ENCODE measurements at places on chromosomes 1 and 21. TPM values are rescaled to one million over a fixed set of nuclear protein-coding genes. Genes with fewer than 3 reads are reported as not detected.

NEGR1 gene
- total RNA-seq = not detected

SPRR2E gene
- total RNA-seq = not detected

DNA sequence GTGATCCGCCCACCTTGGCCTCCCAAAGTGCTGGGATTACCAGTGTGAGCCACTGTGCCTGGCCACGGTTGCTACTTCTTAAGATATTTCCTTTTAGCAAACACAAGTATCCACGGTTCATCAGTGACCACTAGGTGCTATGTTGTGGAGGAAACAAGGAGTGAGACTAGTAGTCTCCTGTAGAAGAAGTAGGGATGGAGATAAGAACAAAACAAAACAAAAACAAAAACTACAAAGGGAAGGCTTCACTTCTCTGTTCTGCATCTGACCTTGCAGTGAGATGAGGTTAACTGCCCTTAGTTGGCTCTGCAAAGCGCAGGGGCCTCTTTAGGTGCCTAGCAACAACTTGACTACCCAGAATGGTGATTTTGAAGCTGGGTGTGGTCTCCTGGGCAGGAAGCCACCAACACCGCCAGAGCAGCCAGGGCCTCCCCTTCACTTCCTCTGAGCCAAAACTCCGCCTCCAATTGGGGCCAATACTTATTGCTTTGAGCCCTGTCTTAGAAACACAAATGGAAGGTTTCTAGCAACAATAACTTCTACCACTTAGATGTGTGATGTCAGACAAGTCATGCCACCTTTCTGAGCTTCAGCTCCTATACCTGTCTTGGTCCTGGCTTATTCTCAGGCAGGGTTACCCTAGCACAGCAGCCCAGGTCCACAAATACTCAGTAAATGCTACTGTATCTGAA lies 12.8 kb upstream of the CDC42 start:
- H3K27me3 ChIP-seq = no peaks in the 10 kb centered on the region
- peak overlapping the region; percentile 74 for H3K4me3 ChIP-seq
- peak; percentile 95 for DNase-seq
- H3K36me3 ChIP-seq = no peaks in the 10 kb centered on the region

ZNF678 gene
- 4.6 TPM for total RNA-seq

DNA sequence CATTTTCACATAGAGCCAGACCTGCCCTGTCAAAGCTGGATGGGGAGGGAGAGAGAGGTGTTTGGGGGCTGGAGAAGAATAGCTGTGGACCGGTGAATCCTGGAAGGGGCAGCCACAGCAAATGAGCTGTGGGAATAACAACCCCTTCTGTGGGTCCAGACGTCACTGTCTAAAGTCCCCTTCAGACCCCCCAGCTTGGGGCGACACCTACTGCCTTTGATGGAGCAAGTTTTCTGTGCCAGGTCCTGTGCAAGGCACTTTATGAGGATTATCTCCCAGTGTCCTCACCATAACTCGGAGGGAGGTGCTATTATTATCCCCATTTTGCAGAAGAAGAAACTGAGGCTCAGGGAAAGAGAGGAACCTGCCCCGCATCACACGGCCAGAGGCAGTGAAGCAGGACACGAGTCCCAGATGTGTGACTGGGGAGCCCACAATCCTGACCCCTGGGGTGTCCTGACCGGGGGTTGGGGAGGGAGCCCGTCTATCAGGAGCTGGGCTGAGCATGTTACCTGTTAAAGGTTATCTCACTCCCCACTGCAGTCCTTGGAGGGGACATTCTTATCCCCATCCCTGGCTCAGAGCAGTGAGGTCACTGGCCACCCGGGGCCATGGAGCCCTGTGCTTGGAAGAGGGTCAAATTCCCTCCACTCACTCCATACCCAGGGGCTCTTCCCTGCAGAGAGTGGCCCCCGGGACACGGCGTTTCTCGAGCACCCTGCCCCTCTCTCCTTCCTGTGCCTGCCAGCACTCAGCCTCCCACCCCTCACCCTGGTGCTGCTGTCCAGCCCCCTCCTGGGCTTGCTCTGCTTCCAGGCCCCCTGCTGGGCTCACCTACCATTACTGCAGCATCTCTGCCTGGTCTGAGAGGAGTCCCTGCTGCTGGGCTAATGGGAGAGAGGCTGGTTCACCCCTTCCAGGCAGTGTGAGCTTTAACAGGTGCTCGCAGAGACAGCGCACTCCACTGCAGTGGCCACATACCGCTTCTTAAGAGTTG lies 132.9 kb downstream of the PTPRU start:
- peaks cover 15% of the 10 kb centered on the region for H3K27me3 ChIP-seq
- DNase-seq = no peak
- no peak overlapping the region for H3K4me3 ChIP-seq

OR6F1 gene
- total RNA-seq = not detected

GRCh38 chr1:206761159-206761768 lies 9.3 kb upstream of the IL19 start:
- H3K27ac ChIP-seq = no peak overlapping the region
- DNase-seq = no peak
- H3K36me3 ChIP-seq = peaks cover 11% of the 10 kb centered on the region
- peaks cover 19% of the 10 kb centered on the region for H3K27me3 ChIP-seq
- H3K4me3 ChIP-seq = no peak overlapping the region

DNA sequence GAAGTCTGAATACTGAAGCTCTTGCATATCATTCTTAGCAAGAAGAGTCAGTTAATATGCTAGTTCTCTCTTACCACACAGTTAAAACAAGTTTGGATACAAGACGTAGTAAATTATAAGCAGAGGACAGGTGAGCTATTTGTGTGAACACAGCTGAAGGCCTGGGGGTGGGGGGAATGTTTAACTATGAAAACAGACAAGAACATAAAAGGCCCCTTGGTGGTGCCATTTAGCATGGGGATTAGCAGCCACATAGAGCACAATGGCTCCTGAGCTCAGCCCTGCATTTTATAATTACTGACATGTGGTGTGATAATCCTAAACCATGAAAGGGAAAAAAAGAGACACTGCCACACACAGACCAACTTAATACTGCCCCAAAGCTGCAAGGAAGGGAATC lies 94.8 kb downstream of the TGFBR3 start:
- H3K27ac ChIP-seq = no peak overlapping the region
- H3K4me1 ChIP-seq = peaks cover 29% of the 10 kb centered on the region
- H3K36me3 ChIP-seq = peaks cover 46% of the 10 kb centered on the region
- H3K4me3 ChIP-seq = no peak overlapping the region
- no peaks in the 10 kb centered on the region for H3K27me3 ChIP-seq

DNA sequence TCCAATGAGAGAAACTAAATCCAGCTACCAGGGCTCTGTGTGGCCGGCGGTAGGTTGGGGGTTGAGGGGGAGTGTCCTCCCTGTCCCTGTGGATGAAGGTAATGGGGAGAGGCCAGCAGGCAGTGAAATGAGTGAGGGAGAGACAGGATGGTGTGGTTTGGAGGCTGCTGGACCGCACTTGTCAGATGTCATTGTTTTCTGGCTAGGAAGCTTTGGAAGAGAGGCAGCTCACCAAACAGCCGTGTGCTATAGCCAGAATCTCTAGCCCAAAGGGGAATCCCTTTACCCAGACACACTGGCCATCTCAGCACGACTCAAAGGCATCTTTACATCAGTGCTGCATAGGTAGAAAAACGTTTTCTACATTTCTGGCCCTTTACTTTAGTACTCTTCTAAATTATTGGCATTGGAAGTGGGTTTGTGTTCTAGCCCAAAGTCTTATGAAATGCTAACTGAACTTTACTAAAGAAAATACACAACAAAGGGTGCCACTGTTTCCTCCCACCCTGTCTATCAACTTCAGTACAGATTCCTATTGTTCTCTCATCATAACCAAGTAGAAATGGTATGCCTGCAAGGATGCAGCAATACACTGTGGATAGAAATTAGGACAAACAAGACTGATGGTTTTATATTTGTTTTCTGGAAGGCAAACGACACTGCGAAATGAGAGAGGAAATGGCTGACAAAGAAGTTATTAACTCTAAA lies 95.9 kb upstream of the COA6 start:
- H3K4me3 ChIP-seq = no peak overlapping the region
- H3K36me3 ChIP-seq = peaks cover 13% of the 10 kb centered on the region
- H3K27ac ChIP-seq = no peak overlapping the region
- peaks cover 9% of the 10 kb centered on the region for H3K4me1 ChIP-seq
- H3K27me3 ChIP-seq = peaks cover 6% of the 10 kb centered on the region

APCS gene
- total RNA-seq = not detected

DNA sequence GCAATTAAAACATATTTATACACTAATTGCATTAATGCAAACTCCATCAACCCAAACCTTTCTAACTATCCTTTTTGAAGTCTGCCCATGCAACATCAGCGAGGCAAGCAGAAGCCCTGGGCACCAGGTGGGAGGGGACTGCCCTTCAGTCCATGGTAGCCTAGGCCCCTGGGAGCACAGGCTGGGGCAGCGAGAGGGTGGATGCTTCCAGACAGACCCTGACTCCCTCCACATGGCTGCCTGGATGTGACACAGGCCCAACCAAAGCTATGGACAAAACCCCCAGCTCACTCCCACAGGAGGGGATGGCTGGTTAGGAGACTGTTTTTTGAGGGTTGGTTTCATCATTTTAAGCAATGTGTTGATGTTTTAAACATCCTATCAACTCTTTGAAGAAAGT lies 17.8 kb upstream of the LRRC47 start:
- H3K4me3 ChIP-seq = no peak overlapping the region
- H3K36me3 ChIP-seq = no peaks in the 10 kb centered on the region
- no peaks in the 10 kb centered on the region for H3K27me3 ChIP-seq
- no peaks in the 10 kb centered on the region for H3K4me1 ChIP-seq

- no peak for DNase-seq
- no peak overlapping the region for H3K4me3 ChIP-seq
- peaks cover 50% of the 10 kb centered on the region for H3K4me1 ChIP-seq
- peaks cover 2% of the 10 kb centered on the region for H3K27me3 ChIP-seq
Observed at GRCh38 chr1:236518322-236518721, 5.5 kb upstream of the LGALS8 start.

FAM110D gene
- not detected for total RNA-seq

GRCh38 chr1:29990304-29990703 lies 733.1 kb downstream of the MATN1 start:
- H3K27ac ChIP-seq = no peak overlapping the region
- no peak overlapping the region for H3K4me3 ChIP-seq
- no peaks in the 10 kb centered on the region for H3K36me3 ChIP-seq
- H3K4me1 ChIP-seq = peaks cover 2% of the 10 kb centered on the region

TCHH gene
- 0.05 TPM for total RNA-seq

DNA sequence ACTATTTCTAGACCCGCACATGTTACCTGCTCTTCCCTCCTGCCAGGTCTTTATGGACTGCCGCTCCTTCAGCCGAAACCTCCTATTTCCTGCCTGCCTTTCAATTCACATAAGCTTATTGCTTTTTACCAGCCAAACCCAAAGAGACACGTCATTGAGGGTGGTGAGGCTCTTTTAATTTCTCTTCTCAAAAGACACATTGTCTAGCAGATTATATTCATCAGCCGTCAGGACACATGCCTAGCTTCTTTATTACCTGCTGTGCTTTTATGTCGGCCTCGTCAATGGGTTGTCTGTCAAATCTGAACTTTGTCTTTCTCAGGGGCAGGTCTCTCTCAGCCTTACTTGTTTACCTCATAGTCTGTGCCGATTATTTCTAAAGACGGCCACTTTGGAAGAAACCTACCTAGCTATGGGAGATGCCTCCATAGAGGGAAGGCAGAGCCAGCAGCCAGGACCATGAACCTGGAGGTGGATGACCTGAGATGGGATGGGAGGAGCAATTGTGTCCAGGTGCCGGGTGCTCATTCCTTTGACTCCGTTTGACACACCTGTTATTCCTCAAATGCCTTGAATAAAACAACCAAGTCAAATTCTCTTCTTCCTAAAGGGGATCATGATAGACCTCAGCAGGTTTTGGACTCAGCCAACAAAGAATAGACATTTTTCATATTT lies 42.0 kb downstream of the ZBTB18 start:
- H3K36me3 ChIP-seq = no peaks in the 10 kb centered on the region
- H3K27ac ChIP-seq = no peak overlapping the region
- H3K27me3 ChIP-seq = peaks cover 4% of the 10 kb centered on the region

- peaks cover under 1% of the 10 kb centered on the region for H3K27me3 ChIP-seq
- no peaks in the 10 kb centered on the region for H3K36me3 ChIP-seq
- H3K4me1 ChIP-seq = no peaks in the 10 kb centered on the region
- no peak overlapping the region for H3K27ac ChIP-seq
Observed at GRCh38 chr1:225825607-225826007, 15.7 kb downstream of the EPHX1 start.

DNA sequence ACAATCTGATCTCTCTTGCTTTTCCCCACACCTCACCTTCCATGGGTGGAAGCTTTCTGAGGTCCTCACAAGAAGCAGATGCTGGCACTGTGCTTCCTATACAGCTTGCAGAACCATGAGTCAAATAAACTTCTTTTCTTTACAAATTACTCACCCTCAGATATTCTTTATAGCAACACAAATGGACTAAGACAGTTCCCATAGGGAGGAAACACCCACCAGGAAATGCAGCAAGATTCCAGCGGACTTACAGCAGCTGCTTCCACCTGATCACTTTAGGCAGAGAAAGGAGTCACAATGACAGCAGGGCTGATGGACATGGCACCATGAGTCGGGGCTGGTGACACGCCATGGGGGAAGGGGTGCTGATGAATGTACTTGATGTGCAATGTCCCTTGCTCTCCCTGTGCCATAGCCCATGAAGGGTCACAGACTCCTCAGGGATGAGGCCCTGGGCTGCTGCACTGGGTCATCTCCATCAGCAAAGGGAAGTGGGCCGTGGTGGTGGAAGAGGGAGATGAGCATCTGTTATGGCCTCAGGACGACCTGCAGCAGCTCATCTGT lies 53.9 kb downstream of the PRSS38 start:
- no peak overlapping the region for H3K27ac ChIP-seq
- peaks cover 29% of the 10 kb centered on the region for H3K4me1 ChIP-seq
- H3K27me3 ChIP-seq = peaks cover 22% of the 10 kb centered on the region
- DNase-seq = no peak
- peaks cover 10% of the 10 kb centered on the region for H3K36me3 ChIP-seq

DNA sequence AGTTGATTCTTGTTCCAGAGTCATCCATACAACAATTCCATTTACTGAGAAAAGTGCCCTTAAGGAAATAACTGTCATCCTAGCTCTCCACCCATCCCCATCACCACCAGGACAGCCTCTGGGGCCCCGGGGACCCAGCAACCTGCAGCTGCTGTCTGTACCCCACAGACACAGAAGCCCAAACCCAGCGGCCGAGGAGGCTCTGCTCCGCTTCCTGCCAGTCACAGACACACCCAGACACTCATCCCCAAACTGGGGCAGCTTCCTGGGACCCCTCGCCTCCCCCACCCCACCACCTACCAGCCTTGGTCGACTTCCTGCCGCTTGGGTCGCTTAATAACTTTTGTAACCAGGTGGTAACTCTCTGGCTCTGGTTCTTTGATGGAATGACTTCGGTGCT lies 121.6 kb upstream of the SLC25A33 start:
- peaks cover 35% of the 10 kb centered on the region for H3K27me3 ChIP-seq
- peaks cover 63% of the 10 kb centered on the region for H3K4me1 ChIP-seq
- H3K27ac ChIP-seq = no peak overlapping the region
- peak overlapping the region; percentile 42 for H3K4me3 ChIP-seq
- peak; percentile 51 for DNase-seq

- H3K27me3 ChIP-seq = no peaks in the 10 kb centered on the region
- H3K4me3 ChIP-seq = no peak overlapping the region
- no peak overlapping the region for H3K27ac ChIP-seq
- H3K36me3 ChIP-seq = no peaks in the 10 kb centered on the region
Observed at GRCh38 chr21:41894922-41895557, 15.9 kb upstream of the PRDM15 start.
